Activated CD4-positive, alpha-beta T cell treated with anti-CD3 and anti-CD28 coated beads for 24 hours (primary cell): ENCODE measurements at places on chromosomes 3 and 15.

GRCh38 chr3:159964166-159964973 lies 24.3 kb upstream of the IL12A start:
- DNase-seq, result no peak

- DNase-seq, result no peak
Measured at GRCh38 chr3:73384091-73384906, 240.4 kb downstream of the PDZRN3 start.

GRCh38 chr15:74022706-74023470 lies 28.4 kb downstream of the PML start:
- no peak for DNase-seq

DNA sequence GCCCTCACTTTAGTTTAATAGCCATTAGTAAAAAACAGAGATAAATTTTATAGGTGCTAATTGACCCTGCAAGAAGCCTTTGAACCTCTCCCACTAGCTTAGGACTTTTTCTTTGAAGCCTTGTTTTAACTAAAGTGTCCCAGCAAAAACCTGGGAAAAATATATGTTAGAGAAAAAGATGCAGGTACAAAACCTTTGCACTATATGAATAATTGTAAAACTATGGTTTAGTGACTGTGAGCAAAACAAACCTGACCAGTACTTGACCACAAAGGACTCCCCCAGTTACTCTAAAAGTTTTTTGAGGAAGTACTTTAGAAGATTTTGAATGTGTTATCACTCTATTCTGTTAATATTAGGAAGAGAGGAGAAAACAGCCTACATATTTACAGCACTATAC lies 123.3 kb upstream of the TP63 start:
- no peak for DNase-seq

GRCh38 chr3:29758434-29759322 lies 477.8 kb downstream of the RBMS3 start:
- no peak for DNase-seq

- DNase-seq, result no peak
Measured at GRCh38 chr3:179332240-179332639, 9.4 kb downstream of the ZNF639 start.

DNA sequence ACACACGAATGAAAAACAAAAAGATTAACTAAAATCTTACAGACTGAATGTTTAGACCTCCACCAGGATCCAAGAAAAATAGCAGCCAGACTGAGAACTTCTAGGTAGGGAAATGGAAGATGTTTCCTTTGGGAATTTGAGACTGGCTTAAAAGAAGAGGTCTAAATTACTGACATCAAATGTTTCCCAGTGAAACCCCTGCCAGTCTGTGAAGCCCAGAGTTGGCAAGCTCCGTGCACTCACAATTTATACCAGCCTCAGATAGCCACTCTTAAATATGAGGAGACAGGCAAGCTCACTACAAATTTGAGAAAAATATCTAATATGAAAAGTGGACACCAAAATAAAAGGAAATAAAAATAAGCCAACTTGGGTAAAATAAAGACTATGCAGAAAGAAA lies 700.5 kb upstream of the ZNF385D start:
- no peak for DNase-seq

- DNase-seq, result no peak
Measured at GRCh38 chr15:88745696-88746095, 57.5 kb upstream of the ACAN start.

GRCh38 chr3:122797291-122797690 lies 2.4 kb downstream of the SLC49A4 start:
- DNase-seq, result no peak

DNA sequence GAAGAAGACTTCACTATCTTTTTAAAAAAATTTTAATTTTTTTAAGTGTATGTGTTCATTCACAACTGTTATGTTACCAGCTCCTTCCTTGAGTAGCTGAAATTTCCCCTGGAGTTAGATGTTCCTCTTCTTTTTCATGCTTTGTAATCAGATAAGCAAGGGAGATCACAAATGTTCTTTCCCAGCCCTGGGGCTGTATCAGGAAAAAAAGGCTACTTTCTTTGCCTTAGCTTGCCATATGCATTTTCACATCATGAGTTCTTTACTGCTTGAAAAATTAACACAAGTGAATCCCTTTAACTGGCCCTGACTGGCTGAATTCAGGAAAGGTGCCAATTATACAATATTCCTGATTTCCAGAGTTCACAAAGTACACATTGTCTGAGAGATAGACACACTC lies 353.2 kb upstream of the ATP11B start:
- DNase-seq, result no peak

DNA sequence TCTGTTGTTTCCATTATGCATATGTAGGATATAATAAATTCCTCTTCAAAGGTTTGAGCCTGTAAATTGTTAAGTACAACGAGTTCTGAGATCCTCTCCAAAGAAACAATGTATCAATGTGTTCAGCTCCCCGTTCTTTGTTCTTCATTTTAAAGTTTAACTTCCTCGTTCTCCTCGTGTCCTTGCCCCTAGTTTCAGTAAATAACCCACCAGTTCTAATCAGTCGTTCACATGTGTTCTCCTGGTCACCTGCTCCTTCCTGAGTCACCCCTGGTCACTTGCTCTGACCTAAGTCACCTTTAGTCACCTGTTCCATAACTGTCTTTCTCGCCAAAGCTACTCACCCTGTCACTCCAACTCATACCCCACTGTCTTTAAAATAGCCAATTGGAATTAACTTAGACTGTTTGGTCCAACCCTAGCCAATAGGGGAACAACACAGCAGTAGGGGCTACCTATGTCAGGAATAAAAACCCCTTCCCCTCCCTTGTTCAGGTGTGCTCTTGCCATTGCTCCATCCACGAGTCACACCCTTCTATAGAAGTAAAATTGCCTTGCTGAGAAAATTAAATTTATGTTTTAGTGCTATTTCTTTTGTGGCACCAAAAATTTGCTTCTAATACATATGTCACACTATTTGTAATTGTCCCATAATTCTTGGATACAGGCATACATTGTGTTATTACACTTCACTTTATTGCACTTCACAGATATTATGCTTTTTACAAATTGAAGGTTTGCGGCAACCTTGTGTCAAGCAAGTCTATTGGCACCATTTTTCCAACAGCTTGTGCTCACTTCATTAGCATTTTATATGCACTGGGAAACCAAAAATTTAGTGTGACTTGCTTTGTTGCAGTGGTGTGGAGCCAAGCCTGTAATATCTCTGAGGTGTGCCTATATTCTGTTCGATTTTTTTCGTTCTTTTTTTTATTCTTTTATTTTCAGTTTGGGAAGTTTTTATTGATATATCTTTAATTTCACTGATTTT lies 15.3 kb upstream of the MCF2L2 start:
- no peak for DNase-seq

GRCh38 chr3:30040126-30040525 lies 566.3 kb upstream of the TGFBR2 start:
- no peak for DNase-seq
